ENCODE measurements at places on chromosomes 12 and 14.
A peak's percentile ranks its signal among the peaks of the same experiment; 100 is the strongest.

GRCh38 chr12:42473130-42473529 lies 116.4 kb downstream of the PRICKLE1 start:
- DNase-seq: no peak

DNA sequence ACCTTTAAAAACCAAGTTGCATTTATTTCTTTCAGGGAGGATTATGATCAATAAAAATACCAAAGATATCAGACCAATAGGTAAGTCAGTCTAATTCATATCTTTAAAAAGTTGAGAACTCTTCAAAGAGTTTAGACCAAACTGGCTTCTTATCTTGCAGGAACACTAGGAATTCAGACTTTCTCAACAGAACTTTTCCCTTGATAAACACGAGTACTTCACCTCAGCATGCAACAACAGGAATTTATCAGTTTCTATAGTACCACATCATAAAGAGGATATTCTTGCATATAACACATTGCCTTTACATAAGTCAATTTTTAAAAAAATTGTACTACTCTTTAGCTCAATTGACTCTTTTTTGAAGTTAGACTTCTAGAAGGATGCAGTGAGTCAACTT lies 68.2 kb downstream of the DNAI7 start:
- DNase-seq: no peak

DNA sequence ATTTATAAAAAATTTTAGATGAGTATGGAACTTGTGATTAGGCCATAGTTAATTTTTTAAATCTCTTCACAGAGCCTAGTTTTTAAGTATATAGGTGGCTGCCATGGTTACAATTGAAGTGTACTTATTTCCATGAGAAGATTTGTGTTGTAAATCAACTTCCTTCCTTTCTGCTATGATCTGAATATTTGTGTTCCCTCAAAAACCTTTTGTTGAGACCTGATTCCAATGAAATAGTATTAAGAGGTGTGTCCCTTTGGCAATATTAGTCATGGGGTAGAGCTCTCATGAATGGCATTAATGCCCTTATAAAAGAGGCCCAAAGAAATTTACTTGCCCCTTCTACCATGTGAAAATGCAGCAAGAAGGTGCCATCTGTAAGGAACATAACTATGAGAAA lies 28.8 kb downstream of the ETNK1 start:
- DNase-seq: no peak

DNA sequence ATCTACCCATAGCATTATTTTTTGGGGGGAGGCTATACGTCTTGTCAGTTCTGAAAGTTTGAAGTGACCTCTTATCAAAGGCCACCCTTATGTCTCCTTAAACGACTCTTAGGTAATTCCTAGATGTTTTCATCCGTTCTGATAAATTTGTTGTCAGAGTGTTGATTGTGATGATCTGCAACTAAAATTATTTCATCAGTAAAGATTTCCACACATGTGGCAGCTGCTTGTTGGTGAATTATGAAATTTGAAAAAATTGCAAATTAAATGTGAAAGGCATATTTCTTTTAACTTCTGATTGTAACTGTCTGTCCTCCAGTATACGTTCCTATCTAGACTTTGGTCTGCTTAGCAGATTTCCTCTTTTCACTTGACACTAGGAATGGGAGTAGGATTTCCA lies 1.4 kb downstream of the ADIPOR2 start:
- no peak for DNase-seq

- DNase-seq: no peak
These were observed 130.6 kb upstream of the MDM1 start for GRCh38 chr12:68462803-68463202.

DNA sequence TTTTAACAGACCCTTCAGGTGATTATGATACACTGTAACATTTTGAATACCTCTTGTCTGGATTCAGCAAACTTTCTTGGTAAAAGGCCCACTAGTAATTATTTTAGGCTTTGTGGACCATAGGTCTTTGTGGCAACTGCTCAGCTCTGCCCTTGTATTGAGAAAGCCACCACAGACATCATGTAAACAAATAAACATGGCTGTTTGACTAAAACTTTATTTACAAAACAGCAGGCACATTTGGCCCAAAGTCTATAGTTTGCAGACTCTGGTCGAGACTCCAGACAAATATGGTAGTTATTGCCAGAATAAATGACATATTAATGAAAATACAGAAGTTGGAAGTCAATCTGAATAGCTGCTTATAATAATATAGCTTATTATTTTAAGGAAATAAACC lies 18.2 kb downstream of the NAA30 start:
- DNase-seq: no peak

DNA sequence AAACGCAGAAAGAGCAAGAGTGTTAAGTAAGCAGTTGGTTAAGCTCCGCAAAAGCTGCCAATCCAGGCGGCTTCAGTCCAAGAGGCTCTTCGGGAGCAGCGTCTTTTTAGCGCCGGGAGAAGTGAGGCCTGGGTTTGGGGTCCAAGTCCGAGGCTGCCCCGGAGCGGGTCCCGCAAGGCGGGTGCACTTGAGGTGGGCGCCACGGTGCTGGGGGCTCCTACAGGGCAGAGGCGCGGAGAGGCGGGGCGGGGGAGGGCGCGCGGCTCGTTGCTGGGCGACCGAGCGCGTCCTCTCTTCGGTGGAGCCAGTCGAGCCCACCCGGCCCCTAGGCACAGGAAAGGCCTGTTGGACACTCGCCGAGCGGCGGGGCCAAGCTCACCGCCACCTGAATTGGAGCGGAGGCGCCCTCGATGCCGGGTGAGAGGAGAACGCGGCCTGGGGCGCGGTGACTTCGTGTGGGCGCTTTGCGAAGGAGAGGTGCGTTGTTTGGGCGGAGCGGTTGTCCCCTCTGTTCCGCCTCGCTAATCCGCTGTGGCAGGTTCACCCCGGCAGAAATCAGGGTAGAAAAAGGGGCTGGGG lies 15.6 kb downstream of the TTC6 start:
- DNase-seq: no peak

GRCh38 chr12:130526813-130527212 lies 189.1 kb downstream of the PIWIL1 start:
- no peak for DNase-seq

- DNase-seq: peak; percentile 25
These were observed 663 bp downstream of the NCKAP5L start for GRCh38 chr12:49827401-49828099.

DNA sequence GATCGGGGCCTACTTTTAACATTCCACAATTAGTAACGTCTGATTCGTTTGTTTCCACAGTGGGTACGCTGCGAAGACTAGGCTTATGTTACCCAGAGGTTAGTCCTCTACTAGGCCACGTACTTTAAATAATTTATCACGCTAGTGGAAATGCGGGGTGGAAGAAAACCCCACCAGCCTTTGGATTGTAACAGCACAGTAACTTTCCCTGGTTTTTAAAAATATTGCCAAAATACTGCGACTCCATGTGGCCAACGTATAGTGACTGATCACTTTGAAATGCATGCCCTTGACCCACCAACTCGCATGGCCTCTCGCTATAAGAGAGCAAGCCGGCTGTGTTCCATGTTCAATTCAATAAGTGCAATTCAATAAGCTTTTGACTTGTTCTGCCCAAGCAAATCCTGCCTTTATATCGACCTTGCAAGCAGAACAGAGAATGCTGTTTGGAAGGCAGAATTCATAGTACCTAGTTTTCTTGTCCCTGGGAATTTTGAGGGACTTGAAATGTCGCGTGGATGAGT lies 882 bp upstream of the GTF2A1 start:
- DNase-seq: no peak

DNA sequence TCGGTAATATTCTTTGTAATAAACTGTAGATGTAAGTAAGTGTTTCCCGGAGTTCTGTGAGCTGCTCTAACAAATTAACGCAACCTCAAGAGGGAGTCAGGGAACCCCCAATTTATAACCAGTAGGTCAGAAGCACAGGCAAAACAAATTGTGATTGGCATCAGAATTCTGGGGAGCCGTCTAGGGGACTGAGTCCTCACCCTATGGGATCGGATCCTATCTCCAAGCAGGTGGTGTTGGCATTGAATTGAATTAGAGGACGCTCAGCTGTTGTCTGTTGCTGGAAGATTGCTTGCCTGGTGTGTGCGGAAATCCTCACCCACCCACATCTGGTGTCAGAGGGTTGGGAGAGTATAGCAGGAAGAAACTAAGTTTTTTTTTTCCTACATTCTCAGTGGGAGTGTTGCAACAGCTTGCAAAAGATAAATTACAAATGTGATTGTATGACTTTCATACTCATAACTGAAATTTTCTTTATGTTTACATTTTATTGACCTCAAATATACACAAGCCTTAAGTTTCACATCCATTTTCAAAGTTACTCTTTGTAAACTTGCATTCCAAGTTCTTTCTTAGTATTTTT lies 5.5 kb downstream of the TMEM52B start:
- no peak for DNase-seq

- no peak for DNase-seq
These were observed 28.6 kb upstream of the ADGRD1 start for GRCh38 chr12:130924966-130925665.

DNA sequence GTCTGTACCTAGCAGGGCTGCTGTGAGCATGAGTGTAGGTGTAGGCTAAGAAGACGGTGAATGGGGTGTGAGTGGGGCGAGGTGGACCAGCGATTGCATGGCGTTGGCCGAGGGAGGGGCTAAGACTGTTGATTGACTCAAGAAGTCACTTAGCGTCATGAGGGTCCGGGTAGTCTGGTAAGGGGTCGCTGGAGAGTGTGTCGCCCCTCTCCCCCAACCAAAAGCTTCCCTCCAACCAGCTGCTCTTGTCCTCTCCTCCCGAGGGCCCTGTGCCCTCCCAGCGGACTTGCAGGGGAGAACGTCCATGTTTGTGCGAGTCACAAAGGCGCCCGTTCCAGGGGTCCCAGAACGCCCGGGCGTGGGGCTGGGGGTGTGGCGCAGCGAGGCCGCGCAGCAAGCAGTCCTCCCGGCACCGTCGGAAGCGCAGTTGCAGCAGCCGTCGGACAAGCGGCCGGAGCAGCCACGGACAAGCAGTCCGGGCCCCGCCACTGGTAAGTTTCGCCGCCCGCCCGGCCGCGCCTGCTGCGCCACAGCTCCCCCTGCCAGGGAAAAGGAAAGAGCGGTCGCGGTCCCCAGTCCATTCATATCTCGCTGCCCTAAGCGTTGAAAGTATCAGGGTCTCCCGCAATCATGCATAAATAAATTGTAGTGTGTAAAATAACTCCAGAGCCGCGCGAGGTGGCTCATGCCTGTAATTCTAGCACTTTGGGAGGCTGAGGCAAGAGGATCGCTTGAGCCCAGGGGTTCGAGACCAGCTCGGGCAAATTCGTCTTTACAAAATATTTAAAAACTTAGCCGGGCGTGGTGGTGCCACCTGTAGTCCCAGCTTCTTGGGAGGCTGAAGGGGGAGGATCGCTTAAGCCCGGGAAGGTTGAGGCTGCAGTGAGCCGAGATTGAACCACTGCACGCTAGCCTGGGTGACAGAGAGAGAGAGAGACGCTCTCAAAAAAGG lies at the start of gene CCDC63:
CCDC63 (plus strand) TSS at position 373 of the 952 bp plus-strand sequence. CDS start 5,968 bp downstream, outside the sequence.
- DNase-seq: peak; percentile 28

DNA sequence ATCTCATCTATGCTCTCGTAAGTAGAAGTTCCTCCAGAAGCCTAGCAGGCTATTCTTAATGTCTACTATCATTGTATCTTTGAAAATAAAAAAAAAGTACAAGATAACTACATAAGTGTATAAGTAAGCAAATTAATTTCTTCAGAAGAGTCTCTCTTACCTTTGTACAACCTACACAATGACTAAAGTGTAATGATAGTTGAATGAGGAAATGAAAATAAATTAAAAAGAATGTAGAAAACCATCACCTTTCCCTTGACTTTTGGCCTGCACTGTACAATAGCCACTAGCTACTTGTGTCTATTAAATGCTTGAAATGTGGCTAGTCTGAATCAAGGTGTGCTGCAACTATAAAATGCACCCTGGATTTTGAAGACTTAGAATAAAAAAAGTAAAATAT lies 229.9 kb upstream of the FOXN3 start:
- DNase-seq: no peak

GRCh38 chr12:57131896-57132744 lies 3.8 kb downstream of the LRP1 start:
- DNase-seq: no peak

GRCh38 chr12:32353540-32353939 lies 45.8 kb upstream of the FGD4 start:
- no peak for DNase-seq
